ENCODE measurements at places on chromosomes 6 and 20.

GRCh38 chr6:26441977-26442376, 1.7 kb downstream of the BTN3A3 start:
- no peak for DNase-seq

GRCh38 chr20:39019805-39020325, 57.7 kb downstream of the DHX35 start:
- DNase-seq, result no peak

DNA sequence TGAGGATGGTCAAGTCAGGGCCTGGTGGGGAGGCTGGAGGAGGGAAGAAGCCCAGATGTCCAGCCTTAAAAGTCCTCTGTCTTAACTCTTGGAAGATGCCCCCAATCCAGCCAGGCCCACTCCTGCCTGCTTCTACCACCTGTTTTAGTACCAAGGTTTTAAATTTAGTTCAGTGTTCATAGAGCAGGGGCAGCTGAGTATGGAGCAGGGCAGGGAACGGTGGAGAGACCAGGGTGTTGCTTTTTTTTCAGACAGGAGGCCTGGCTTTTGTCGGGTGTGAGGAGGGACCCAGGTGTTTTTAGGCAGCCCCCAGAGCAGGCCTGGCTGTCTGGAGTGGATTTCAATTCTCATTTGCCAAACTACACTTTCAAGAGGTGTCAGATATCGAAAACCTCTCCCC, 278.8 kb downstream of the CDC5L start:
- no peak for DNase-seq

DNA sequence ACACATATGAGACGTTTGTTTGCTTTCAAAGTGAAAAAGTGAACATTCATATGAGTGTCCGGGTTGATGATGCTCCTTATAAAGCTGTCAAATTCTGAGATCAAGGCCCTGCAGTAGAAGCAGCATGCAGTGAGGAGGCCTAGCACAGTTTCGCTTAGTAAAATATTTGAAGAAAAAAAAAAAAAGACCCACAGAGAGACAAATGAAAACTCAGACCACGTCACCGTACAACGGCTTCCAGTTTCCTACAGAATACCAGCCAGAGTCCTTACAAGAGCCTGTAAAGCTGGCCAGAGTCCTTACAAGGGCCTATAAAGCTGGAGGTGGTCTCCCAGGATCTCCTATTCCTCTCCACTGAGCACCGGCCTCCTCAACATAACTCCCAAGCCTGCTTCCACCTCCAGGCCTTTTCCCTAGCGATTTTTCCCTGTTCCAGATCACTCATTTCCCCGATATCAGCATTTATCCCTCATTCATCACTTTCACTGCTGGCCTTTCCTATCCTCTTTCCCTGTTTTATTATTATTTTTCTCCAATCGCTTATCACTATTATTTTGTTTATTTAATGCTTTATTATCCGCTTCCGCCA, 1.5 kb upstream of the HMGN4 start:
- no peak for DNase-seq

DNA sequence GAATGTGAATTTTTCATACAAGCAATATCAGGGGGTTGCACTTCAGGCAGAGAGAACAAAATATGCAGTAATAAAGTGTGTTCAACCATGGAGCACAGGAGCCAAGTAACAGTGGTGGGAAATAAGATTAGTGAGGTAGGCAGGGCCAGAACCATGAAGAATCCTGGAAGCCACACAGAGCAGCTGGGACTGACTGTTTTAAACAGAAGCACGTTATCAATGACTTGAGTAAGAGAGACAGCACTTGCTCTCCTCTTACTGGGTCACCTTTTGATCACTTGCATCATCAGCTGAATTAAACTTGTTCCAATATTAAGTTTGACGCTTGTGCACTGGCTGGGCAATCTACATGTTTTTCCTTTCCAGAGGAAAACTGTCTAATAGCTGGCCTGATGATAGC, 238.5 kb downstream of the TBX18 start:
- no peak for DNase-seq

DNA sequence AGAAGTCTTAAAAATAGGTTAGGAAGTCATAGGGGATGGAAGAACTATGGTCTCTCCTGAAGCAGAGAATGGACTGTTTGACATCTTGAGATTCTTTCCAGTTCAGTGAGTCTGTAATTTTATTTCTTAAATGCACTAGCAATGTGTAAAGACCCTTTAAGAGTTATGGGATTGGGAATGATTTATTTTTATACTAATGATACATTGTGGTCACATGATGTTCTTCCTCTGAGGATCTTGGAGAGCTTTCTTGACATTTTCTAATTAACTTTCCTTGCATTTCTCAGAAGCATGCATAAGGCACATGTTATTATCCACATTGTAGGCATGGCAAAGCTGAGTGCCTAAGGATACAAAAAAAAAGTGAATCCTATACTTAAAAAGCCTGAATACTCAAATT, 507.6 kb upstream of the NRSN1 start:
- no peak for DNase-seq

DNA sequence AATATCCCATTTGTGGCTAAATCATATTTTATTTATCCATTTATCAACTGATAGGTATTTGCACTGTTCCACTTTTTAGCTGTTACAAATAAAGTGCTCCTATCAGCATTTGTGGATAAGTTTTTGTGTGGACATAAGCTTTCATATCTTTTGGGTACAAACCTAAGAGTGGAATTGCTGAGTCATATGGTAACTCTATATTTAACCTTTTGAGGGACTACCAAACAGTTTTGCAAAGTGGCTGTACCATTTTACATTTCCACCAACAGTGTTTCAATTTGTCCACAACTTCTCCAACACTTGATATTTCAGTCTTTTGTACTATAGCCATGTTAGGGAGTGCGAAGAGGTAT, 23.6 kb upstream of the ECHDC1 start:
- no peak for DNase-seq

GRCh38 chr20:12893019-12893418, 115.8 kb upstream of the SPTLC3 start:
- DNase-seq, result no peak

Data from esophagus squamous epithelium (tissue), 5 donors.